ENCODE measurements at places on chromosomes 4 and X.

DNA sequence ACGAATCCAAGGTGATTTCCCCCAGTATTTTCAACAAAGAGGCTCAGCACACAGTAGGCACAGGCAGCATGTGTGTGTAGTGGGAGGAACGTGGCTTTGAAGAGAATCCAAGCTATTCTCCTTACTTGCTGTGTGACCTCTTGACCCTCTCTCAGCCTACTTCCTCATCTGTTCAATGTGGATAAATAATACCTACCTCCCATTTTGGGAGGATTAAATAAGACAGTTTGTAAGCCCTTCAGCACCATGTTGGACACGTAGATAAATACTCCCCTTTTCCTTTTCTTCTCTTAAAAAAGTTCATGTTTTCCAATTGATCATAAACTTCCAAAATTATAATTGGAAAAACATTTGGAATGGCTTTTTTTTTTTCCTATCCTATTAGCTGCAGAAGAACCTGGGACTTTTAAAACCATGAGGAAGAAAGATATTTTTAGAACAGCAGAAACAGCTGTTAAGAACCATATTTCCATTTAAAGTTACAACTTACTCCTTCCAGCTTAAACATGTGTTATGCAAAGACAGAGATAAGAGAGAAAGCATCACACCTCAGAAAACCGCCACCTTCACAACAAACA is 56.1 kb upstream of the TMEM131L start:
- DNase-seq: no peak

GRCh38 chrX:68574240-68574639 is 73.2 kb upstream of the STARD8 start:
- no peak for DNase-seq

GRCh38 chr4:146415829-146416228 is 105.9 kb downstream of the SLC10A7 start:
- no peak for DNase-seq

DNA sequence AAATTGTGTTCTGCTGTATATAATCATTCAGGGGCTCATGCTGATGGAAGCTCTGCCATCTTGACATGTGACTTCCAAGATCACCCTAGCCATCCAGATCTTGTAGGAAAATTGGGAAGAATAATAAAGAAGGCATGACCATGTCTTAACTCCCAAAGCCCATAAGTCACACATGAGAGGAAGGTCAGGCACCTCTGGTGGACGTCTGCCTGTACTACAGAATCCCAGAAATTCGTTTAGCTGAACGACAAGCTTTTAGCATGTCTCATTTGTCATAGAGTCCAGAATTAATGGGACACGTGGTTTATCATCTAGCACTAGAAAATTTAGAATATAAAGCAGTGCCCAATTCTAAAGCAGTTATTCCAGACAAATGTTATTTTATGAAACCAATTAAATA is 212.7 kb downstream of the CENPC start:
- no peak for DNase-seq

GRCh38 chr4:120348521-120348920 is 281.9 kb upstream of the MAD2L1 start:
- no peak for DNase-seq

- DNase-seq: no peak
Measured at GRCh38 chrX:153686711-153687110, 1.0 kb upstream of the SLC6A8 start.

DNA sequence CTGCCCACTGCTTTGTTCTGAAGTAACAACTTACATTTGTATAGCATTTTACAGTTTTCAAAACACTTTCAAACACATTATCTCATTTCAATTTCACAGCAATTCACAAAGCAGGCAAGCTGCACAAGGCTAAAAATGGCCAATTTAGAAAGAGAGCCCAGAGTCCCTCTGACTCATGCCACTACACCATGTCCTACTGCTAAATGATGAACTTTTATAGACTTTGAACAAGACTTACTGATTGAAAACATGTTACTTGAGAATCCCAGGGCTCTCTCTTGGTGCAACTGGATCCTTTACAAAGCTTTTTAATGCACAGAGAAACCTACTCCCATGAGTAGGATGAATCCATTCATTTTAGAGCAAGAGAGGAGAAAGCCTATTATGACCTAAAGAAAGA is 5.8 kb upstream of the G3BP2 start:
- DNase-seq: no peak

- DNase-seq: no peak
Measured at GRCh38 chrX:71616672-71617529, 1.4 kb downstream of the CXCR3 start.

GRCh38 chrX:71514367-71515037 is 18.4 kb upstream of the OGT start:
- DNase-seq: no peak

DNA sequence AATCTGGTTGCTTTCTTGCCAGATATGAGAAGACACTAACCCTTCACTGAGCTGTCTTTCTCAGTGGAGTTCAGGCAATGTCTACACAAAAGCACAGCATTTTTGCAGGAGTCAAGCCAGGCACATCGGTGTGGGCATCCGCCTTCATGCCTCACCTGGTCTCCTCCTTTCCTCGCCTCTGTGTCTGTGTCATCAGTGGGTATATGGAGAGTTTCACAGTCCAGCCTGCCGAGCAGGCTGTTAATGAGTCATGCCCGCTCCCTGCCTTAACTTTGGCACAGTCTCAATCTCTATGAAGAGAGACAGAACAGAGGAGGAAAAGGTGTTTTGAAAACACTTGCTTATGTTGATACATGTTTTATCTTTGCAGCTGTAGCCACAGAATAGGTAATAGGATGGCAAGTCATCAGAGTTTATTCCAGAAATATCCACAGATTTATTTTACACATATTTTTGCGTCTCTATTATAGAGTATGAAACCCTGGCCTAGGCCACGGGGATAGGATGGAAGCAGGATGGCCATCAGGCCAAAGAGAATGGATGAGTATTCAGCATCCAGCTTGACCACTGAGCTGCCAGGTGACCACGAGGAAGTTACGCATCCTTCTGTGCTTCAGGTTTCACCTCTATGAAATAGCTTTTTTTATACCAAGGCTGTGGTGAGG is 32.8 kb upstream of the MAML3 start:
- DNase-seq: no peak

GRCh38 chr4:31045724-31046318 is 325.7 kb downstream of the PCDH7 start:
- no peak for DNase-seq

- no peak for DNase-seq
Measured at GRCh38 chr4:169823685-169824084, 65.9 kb upstream of the HPF1 start.

DNA sequence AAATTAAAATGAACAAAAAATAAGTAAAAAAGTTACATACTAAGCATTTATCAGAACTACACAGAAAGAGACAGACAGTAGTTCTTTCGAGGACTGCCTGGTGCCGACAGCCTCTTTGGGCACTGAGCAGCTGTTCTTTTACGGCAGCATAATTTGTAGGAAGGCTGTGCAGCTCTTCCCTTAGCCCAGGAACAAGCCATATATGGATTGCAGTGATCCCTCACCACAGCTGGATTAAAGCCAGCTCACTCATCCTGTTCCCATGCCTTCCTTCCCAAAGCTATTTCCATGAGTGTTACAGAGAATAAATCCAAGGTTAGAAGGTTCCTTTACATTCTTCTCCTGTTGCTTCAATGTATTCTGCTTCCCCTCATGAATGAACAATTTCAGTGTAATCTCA is 71.7 kb downstream of the DDX60L start:
- DNase-seq: no peak

- DNase-seq: no peak
Measured at GRCh38 chr4:77050962-77051361, 24.8 kb downstream of the CCNI start.

GRCh38 chrX:45710081-45710801 is 509.6 kb upstream of the DIPK2B start:
- peak; percentile 49 for DNase-seq

GRCh38 chr4:107349266-107349665 is 313.2 kb upstream of the DKK2 start:
- no peak for DNase-seq

- no peak for DNase-seq
Measured at GRCh38 chrX:50736656-50737055, 77.3 kb downstream of the SHROOM4 start.

- DNase-seq: no peak
Measured at GRCh38 chr4:164481306-164482091, 272.4 kb upstream of the SMIM31 start.
